ENCODE measurements at places on chromosomes 4 and X. TPM values are rescaled to one million over a fixed set of nuclear protein-coding genes. Genes with fewer than 3 reads are reported as not detected.

VCX3A gene
- total RNA-seq, result not detected

HAUS3 gene
- 6.5 TPM for total RNA-seq

PROM1 gene
- 3.1 TPM for total RNA-seq

MMRN1 gene
- total RNA-seq, result 0.20 TPM

AP1S2 gene
- total RNA-seq, result 133 TPM

PDE6B gene
- total RNA-seq, result 1.8 TPM

RPS6KA6 gene
- 0.66 TPM for total RNA-seq

CT55 gene
- total RNA-seq, result not detected

HHIP gene
- 0.49 TPM for total RNA-seq

MAGEB17 gene
- total RNA-seq, result not detected

RNF128 gene
- 0.39 TPM for total RNA-seq
